Cortex of kidney (tissue), 1 donor: ENCODE measurements at places on chromosomes 13 and 19.

DNA sequence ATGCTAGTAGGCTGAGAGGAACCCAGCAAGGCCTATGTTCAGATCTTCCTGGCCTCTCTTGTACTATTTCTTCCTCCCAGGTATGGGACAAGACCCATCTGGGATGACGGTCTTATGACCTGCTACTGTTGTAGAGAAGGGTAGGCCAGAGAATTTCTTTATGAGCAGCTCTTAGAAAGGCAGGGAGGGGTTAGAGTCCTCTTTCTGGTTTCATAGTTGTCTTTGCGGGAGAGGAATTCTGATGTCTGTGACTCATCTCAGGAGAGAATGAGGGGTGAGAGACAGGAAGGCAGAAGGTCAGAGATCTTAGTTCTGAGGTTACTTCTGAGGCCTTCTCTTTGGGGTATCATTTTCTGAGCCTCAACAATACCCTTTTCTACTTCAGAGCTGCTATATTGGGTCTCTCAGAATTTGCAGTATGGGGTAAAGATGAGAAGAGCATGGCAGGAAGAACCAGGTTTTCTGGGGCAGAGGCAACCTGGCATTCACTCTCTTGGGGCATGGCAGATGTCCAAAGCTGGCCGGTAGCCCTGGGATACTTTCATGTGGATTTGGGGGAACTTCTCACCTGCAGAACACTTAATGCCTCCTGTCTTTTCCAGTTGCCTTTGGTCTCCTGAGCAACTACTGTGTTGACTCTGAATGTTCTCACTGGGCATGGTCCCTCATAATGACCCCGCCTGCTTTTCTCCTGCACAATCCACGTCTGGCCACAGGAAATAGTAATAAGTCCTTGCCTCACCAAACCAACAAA is 154.4 kb downstream of the GGACT start:
- no peak for DNase-seq

DNA sequence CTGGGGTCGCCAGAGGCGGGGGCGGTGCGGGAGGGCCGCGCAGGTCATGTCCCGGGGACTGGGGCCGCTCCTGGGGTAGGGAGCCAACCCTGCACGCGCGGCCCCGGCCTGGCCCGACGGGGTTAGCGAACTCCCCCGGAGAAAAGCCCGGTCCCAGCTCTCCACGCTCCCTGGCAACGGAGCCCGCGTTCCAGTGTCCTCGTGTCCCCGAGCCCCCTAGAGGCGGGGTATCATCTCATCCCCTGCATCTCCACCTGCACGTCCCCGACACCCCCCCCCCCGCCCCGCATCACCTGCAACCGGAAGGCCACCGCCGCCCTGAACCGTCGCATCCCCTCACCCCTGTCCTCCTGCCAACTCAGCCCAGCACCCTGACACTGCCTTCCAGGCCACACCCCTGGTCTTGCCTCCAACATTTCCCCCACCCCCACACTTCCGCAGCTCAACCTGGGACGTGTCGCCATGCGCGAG is 2.7 kb downstream of the WDR88 start:
- no peak for DNase-seq

- no peak for DNase-seq
Measured at GRCh38 chr13:77508959-77509620, 26.4 kb upstream of the SCEL start.

DNA sequence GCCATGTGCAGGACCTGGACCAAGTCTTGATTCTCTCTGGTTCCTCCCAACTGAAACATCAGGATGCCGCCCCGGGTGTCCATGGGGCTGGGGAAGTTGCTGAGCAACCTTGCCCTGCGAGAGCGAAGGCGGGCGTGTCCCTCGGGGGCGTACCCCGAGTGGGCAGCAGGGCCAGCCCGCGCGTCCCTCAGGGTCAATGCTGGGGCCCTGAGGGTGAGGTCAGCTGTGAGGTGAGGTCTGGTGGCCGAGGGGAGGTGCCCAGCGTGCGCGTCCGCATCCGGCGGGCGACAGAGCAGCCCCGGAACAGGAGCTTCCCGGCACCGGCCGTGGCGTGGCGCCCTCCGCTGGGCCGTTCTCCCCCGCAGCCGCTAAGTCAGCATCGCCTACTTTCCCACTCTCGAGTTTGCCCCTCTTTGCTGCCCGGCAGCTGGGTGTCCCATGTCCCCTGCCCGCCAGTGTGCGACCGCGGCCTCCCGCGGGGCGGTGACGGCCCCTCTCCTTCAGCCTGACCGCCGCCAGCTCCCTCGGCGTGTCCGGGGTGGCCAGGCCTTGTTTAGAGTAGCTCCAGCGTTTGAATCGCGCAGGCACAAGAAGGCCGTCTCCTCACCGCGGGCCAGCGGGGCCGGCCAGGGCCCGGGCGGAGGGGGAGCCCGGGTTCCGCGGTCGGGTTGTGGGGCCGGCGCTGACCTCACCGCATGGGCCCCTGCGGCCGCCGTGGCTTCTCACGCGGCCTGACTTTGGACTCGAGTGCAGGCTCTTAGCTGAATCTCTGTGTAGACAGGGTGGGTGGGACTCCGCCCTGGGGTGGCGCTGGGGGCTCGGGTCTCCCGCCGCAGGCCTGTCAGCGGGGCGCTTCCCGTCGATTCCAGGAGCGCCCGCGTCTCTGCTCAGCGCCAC is 33.0 kb downstream of the GJA3 start:
- no peak for DNase-seq

- no peak for DNase-seq
Measured at GRCh38 chr13:41488124-41488523, 30.8 kb downstream of the RGCC start.

DNA sequence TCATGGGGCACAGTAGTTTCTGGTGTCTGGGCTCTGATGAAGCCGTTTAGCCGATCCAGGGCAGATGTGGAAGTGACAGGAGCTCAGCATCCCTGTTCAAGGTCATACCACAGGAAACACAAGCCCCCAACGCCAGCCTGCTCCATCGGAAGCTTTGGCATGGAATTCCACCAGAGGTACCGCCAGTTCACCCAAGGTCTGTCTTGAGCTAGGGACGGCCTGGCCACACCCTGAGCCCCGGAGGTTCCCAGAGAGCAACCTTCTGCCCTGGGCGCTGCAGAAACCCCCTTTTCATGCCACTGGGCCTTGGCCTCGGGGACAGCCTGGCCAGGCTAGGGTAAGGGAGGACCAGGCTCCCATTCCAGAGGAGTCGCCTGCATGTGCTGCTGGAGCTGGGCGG is 39.4 kb upstream of the TPM4 start:
- DNase-seq = no peak

- no peak for DNase-seq
Measured at GRCh38 chr19:34355201-34355600, 9.8 kb upstream of the GPI start.

DNA sequence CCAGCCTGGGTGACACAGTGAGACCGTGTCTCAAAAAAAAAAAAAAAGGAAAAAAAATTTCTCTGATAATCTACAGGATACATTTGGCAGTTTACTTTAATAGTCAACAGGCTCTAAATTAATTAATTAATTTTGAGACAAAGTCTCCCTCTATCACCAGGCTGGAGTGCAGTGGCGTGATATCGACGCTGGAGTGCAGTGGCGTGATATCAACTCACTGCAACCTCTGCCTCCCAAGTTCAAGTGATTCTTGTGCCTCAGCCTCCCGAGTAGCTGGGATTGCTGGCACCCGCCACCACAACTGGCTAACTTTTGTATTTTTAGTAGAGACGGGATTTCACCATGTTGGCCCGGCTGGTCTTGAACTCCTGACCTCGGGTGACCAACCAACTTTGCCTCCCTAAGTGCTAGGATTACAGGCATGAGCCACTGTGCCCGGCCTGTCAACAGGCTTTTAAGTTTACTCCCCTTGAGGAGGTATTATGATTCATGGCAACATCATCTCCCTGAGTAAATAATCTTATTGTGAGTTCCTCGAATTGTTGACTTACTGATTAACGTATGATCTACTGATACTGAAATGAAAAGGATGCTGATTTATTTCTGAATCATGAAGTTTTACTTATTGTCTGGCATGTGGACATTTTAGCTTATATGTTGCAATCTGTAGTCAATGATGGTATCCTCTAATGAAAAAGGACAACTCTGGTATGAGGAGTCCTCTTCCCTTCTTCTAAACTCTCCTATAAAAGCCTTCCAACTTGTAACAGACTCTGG is 21.3 kb upstream of the MTRF1 start:
- DNase-seq = no peak

DNA sequence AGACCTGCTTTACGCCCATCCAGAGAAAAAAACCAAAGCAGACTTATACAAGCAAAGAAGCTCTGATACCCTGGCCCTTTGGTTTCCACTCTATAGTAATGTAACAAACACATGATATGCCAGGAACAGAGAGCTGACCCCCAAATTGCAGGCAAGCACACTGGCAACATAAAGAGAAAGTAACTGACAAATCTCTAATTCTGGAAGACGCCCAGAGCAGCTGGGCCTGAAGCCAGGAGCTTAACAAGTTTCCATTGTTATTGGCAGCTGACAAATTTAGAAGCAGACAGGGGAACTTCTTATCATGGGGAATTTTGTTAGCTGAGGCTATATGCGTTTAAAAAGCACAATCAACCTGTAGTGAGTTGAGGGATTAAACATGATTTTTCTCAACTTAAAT is 158.0 kb downstream of the DLEU7 start:
- DNase-seq = no peak

GRCh38 chr13:43036351-43037250 is 13.2 kb downstream of the DNAJC15 start:
- no peak for DNase-seq

DNA sequence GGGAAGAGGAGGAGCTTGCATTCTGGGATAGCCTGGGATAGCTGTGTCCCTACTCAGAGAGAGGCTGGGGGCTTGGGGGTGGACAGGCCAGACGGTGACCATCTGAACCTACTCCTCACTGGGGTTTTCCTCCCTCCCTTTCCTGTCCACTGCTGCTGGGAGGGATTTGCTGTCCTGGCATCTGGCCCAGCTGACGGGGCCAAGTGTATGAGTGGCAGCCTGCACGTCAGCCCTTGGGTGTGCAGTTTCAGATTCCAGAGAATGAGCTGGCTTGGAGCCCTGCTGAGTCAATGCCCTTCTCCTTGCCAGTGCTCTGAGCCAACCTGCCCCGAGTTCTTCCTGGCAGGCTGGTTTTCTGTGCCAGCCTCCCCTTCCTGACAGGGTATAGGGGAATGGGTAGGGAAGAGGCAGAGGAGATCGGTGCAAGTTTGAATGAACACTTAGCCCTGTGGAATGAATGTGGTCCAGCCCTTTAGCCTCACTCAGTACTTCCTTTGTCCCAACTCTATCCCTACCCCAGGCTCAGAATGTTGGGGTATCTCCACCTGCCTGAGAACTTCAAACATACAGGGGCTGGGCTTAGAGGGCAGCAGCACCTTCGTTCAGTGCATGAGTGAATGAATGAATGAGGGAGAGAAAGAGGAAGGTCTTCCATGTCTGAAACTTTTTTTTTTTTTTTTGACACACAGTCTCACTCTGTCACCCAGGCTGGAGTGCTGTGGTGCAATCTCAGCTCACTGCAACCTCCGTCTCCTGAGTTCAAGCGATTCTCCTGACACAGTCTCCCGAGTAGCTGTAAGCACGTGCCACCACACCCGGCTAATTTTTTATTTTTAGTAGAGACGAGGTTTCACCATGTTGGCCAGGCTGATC is 1.8 kb upstream of the ANGPTL4 start:
- DNase-seq = no peak

- DNase-seq = no peak
Measured at GRCh38 chr19:35521124-35521743, 6.9 kb downstream of the SBSN start.

DNA sequence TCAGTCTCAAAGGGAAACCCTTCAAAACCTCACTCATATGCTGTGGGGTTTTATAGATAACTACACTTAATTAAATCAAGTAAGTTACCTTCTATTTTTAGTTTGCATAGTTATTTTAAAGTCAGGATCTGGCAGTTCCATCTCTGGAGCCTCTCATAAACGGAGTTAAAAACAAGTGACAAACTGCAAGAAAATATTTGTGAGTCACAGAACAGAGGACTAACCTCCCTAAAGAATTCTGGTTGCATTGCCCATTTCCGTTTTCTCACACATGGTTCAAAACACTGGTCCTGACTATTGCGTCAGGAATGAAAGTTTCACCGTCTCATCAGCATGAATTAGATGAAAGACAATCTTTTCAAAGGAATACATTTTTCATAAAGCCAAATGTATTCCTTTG is 10.6 kb downstream of the RXFP2 start:
- no peak for DNase-seq

DNA sequence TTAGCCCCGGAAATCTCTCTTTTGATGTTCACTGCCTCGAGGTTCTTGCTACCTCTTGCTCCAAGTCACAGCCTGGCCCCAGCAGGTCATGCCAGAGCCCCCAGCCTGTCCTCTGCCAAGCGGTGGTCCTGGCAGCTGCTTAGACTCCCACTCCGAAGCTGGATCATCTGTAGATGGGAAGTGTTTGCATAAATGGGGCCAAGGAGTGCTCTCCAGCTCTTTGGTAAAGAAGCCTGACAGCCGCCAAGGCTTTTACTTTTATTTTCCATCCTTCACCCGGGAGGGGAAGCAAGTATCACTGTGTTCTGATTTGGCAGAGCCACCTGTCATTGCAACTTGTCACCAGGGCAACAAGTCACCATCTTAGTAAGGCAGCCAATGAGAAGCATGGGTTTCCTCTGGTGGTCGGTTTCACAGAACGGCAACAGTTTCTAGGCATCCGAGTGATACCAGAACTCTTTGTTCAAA is 10.6 kb upstream of the RETN start:
- no peak for DNase-seq

DNA sequence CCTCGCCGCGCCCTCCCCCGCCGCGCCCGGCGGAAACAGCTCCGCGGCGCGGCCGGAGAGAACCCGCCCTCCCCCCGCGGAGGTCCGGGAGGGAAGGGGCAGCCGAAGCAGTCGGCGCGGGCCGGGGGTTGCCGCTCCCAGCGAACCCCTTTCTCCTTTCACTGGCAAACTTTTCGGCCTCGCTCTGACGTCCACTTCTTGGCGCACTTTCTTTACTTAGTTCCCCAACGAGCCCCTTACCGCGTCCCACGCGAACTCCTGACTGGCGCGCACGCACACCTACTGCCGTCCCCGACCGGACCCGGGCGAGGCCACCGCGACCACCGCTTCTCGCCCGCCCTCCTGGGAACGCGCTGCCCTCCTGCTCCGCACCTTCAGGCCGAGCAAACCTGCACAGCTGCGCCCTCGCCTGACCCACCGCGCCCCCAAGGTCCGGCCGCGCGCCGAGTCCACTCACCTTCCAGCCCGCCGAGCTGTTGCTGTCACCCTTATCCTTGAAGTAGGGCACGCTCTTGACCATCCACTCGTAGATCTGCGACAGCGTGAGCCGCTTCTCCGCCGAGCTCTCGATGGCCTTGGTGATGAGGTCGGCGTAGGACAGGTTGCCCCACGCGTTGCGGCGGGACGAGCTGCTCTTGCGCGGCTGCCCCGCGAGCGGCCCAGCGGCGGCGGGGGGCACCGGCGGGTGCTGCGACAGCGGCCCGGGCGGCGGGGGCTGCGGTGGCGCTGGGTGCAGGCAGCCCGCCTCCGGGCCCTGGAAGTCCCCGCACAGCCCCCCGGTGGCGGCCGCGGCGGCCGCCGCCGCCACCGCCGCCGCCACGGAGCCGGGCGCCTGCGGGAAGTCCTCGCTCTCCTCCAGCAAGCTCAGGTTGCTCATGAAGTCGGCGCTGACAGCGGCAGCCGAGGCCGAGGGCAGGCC is 1.1 kb downstream of the FOXO1 start:
- DNase-seq = no peak
